ENCODE measurements at places on chromosomes 2 and 18.

DNA sequence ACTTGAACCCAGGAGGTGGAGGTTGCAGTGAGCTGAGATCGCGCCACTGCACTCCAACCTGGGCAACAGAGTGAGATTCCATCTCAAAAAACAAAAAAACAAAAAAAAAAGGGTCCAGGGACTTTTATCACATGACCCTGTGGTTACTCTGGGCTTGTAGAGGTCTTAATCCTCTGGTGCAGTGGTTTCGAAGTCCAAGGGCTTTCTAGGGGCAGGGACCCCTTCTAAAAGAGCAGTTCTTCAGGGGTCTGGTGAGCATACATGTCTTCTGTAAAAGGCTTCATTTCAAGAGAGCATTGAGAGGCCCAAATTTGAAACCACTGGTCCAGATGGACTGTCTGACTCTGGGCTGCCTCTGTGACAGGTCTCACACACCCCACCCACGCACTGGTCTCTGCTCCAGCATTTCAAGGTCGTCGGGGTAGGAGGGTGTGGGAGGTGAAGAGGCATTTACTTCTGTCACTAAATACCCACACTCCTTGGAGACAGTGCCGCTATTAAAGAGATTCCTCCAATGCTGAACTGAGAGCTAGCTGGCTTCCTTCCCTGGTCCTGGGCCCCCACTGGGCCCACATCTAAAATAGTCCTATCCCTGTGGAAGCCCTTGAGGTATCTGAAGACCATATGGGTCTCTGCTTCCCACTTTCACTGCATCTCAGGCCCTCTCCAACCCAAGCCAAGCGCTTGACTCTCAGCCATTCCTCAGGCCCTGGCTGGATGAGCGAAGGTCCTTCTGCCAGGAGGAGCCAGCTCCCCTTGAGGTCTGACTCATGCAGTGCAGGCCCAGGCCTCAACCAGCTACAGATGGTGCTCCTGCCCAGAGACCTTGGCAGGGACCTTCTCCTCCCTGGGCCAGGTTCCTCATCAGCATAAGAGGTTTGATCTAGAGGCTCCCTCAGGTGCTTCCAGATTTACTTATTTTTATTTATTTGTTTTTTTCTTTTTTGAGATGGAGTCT is 44.8 kb downstream of the PAX8 start:
- DNase-seq, result peak; percentile 38

GRCh38 chr18:74529378-74529777 is 4.9 kb upstream of the CNDP1 start:
- DNase-seq, result no peak

GRCh38 chr18:49072524-49072934 is 121.8 kb upstream of the SMAD7 start:
- no peak for DNase-seq

- no peak for DNase-seq
These were observed 61.3 kb downstream of the SP110 start for GRCh38 chr2:230158468-230158867.

- DNase-seq, result peak; percentile 2
These were observed 22.2 kb downstream of the ZSCAN30 start for GRCh38 chr18:35267809-35268208.

GRCh38 chr18:46335534-46336101 is 231.4 kb downstream of the HAUS1 start:
- no peak for DNase-seq

DNA sequence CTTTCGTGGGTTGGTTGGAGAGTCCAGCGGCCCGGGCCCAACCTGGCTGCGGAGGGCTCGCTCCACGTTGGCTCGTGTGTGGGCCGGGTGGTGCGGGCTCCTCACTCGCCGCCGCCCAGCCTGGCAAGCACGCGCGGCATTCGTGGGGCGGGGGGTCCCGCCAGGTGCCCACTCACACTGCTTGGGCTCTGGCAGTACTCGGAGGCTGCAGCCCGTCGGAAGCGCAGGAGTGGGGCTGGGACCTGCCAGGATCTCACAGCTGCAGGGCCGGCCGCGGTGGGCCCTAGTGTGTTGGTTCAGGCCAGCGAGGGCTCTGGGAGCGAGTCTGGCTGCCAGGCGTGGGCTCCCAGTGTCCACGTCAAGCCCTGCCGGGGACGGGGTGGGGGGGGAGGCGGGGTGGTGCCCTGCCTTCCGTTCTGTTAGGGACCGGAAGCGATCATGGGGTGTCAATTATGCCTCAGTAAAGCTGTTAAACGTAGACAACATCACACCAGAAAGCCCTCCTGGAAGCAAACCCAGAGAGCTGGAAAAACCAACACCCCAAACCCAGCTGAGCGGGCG is 1.0 kb upstream of the HS6ST1 start:
- DNase-seq, result no peak

DNA sequence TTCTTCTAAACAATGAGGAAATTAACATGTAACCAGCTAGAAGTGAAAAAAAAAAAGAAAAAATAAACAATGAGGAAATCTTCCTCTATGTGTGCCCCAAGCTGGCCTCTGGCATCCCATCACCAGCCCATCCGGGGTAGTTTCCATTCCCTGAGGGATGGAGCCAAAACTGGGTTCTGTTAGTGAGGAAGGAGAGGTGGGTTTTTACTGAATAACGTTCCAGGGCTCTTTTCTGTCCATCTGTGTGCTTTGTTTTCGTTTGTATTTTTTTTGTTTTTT is 9.7 kb downstream of the EFHD1 start:
- no peak for DNase-seq

DNA sequence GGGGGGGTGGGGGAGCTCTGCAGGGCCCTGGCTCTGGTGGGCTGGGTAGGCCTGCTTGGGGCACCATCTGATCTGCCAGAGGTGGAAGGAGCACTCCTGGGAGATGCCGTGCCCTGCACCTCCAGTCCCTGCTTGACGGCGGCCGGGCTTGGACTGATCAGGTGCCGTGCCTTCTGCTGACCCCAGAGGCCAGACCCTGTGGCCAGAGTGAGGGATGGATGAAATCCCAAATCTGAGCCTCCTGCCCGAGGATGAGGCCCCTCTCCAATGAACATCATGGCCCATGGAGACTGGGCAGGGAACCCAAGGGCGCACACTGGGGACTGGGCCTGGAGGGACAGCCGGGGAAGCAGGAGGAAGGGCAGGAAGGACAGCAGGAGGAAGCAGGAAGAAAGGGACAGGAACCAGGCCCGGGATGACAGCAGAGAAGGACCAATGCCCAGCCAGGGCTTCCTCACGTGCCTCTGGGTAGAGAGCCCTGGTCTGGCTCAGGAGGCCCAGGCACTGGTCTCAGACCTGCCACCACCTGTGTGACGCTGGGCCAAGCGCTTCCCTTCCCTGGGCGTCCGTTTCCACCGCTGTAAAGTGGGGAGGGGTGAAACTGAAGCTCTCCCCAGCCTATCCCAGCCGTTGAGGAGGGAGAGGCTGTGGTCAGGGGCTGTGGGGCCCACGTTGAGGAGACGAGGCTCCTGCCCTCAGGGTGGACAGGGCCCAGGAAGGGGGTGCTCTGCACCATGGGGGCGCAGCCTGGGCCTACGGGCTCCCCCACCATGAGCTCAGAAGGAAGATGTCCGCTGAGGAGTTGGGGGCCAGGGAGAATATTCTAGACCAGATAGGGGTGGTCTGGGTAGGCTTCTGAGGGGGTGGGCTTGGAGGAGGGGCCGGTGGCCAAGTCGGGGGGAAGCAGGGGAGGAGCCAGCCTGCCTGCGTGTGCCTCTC is 1.0 kb upstream of the GPR35 start:
- no peak for DNase-seq

GRCh38 chr18:48902856-48903601 is 47.7 kb downstream of the SMAD7 start:
- DNase-seq, result peak; percentile 87

DNA sequence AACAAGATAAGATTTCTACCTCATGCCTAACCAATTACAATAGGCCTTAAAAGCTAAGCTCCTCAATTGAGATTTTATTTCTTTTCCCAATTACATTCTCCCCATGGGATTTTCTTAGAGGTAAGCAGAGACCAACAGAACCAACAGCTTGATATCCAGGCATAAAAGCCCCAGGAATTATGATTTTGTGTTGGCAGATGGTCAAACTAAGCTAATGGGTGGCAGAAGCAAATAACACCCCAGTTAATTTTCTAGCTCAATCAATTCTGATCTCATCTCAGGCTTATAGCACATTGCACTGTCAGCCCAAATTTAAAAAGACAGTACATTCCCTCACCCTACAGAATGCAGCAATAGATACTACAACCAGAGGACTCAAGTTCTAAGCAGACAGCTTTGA is 156.4 kb downstream of the NRXN1 start:
- DNase-seq, result no peak

GRCh38 chr2:121565389-121566250 is 34.9 kb downstream of the RNU4ATAC start:
- DNase-seq, result no peak

DNA sequence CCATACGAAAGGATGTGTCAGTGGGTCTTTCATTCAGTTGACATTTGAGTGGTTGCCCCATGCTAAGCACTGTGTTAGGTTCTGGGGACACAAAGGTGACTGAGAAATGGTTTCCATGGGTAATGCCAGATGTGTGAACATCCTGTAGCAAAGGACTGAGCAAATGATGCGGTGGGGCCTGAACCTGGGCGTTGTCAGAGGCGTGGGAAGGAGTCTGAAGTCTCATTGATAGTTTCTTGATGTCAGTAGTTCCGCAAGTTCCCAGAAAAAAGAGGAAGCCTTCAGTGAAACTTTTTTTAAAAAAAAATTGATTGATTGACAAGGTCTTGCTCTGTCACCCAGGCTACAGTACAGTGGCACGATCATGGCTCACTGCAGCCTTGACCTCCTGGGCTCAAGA is 56.9 kb downstream of the LIMS1 start:
- no peak for DNase-seq

GRCh38 chr2:108820482-108820881 is 33.9 kb downstream of the CCDC138 start:
- no peak for DNase-seq

DNA sequence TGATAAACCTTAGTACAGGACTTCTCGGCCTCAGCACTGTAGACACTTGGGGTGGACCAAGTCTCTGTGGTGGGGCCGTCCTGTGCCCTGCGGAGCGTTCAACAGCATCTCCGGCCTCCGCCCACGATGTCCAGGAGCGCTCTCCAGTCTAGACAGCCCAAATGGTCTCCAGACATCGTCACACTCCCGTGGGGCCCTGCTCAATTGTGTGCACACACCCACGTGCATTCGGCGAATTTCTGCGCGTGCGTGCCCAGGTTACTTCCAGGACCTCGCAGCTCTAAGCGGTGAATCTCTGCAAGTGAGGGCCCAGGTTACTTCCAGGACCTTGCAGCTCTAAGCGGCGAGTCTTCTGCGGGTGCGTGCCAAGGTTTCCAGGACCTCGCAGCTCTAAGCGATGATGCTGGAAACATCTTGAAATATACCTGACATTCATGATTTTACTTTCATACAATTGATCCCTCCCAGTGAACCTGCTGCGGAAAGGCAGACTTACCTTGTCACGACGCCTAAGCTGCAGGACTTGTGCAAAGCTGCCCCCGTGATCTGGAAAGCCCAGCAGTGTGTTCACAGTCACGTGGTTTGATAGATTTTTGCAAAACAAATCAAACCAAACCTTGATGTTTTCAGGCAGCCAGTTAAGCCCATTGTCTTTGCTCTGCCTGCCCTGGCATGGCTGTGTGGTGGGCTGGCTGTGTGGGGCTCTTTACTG is 16.1 kb upstream of the OTOS start:
- no peak for DNase-seq

- DNase-seq, result no peak
These were observed 506 bp downstream of the BMPR2 start for GRCh38 chr2:202376460-202377206.

GRCh38 chr2:178246696-178247095 is 52.4 kb downstream of the OSBPL6 start:
- no peak for DNase-seq

- DNase-seq, result no peak
These were observed 20.8 kb downstream of the TTC39C start for GRCh38 chr18:24035316-24035715.

GRCh38 chr2:133787207-133787606 is 218.9 kb upstream of the NCKAP5 start:
- peak; percentile 68 for DNase-seq

DNA sequence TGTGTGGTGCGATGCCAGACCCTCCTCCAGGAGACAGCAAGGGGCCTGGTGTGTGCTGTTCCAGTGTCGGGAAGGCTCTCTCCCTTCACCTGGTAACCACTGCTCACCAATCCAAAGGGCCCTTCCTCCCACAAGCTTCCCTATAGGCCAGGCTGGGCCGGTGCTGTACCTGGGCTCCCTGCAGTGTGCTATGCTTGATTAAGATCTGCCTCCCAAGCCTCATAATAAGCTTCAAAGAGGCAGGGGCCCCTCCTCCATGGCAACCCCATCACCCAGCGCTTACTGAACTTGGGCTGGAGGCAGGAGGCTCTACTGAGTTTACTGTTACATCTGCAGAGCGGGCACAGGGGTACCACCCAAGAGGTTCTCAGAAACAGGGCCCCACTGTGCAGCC is 4.5 kb upstream of the MAL start:
- no peak for DNase-seq

DNA sequence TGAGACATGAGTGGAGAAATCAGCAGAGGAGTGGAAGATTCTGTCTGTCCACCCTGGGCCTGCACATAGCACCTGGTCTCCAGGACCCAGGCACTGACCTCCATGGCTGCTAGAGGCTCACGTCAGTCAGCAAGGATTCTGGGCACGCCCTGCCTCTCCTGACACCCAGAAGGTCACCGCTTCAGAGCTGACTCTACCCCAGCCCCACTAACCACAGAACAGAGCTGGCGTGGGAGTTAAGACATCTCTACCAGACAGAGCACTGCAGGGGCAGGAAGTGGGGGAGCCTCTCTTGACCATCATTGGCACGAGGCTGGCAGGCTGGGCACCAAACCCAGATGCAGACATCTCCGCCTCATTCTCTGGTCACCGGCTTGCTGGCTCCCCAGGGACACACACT is 3.0 kb downstream of the ADCY3 start:
- DNase-seq, result no peak

- no peak for DNase-seq
These were observed 21.6 kb downstream of the FBXO36 start for GRCh38 chr2:229943770-229944449.

DNA sequence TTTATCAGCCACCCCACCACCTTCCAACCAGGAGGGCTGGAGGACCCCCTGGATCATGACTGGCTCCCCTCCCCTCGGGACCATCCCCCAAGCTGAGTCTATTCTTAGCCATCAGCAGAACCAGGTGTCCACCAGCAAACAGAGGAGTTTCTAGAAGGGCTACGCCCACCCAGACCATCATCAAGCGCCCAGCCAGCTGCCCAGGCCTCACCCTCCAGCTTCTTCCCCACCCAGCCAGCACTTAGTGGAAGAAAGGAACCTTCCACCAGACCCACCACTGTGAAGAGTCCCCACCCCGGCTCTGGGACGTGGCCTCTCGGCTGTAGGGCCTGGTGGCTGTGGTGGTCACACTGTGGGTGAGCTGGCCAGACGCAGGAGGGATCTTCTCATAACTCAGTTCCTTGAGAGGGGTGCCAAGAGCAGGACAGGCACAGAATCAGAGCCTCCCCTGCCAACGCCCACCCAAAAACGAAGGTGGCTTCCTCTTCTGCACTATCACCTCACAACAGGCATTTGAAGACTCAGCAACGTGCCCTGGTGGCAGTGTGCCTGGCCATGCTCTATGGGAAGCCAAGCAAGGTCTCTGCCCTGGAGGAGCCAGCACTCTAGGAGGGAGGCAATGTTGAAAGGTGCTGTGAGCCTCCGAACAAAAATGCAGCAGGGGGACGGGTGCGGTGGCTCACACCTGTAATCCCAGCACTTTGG is 19.0 kb downstream of the BIN1 start:
- no peak for DNase-seq

- DNase-seq, result no peak
These were observed 235.3 kb downstream of the KIAA1328 start for GRCh38 chr18:37064187-37064586.

- no peak for DNase-seq
These were observed 111.2 kb downstream of the FMNL2 start for GRCh38 chr2:152446213-152446612.

- DNase-seq, result no peak
These were observed 102.4 kb downstream of the ARL4C start for GRCh38 chr2:234394450-234394849.
